ENCODE measurements at places on chromosomes 3 and 15. TPM values are rescaled to one million over a fixed set of nuclear protein-coding genes. Genes with fewer than 3 reads are reported as not detected.

The PSMA4 gene
- 128 TPM for total RNA-seq

The ADAMTSL3 gene
- 4.2 TPM for total RNA-seq

The FGF12 gene
- total RNA-seq = 53.3 TPM

The SLC30A4 gene
- total RNA-seq = 11.8 TPM

The DPPA2 gene
- total RNA-seq = not detected

The PARL gene
- total RNA-seq = 50.6 TPM

The CCRL2 gene
- total RNA-seq = 15.6 TPM

The SPSB4 gene
- total RNA-seq = 5.5 TPM

The OR5K2 gene
- total RNA-seq = not detected

The SLC7A14 gene
- total RNA-seq = not detected

The OR5AC2 gene
- not detected for total RNA-seq

The FOXP1 gene
- total RNA-seq = 134 TPM

The CPNE9 gene
- not detected for total RNA-seq

The DLG1 gene
- total RNA-seq = 88.5 TPM

The RASGRP1 gene
- total RNA-seq = 25.0 TPM

The CCK gene
- not detected for total RNA-seq

The PTPRG gene
- total RNA-seq = 34.5 TPM

The ARNT2 gene
- total RNA-seq = 5.0 TPM

The PDZRN3 gene
- 5.5 TPM for total RNA-seq

The FGF7 gene
- total RNA-seq = 9.0 TPM

The GOLGA8H gene
- total RNA-seq = 0.57 TPM

The AADACL2 gene
- total RNA-seq = not detected

The MFN1 gene
- 74.4 TPM for total RNA-seq
